Activated CD4-positive, CD25-positive, alpha-beta regulatory T cell treated with anti-CD3 and anti-CD28 coated beads, Interleukin-2, amount 50 U/mL, for 72 hours (primary cell): ENCODE measurements at places on chromosomes 12 and 14.

GRCh38 chr12:93297536-93297935 is 80.2 kb upstream of the NUDT4 start:
- DNase-seq, result no peak

GRCh38 chr12:105713606-105714305 is 383.3 kb downstream of the C12orf75 start:
- no peak for DNase-seq

- DNase-seq, result no peak
These were observed 91.4 kb downstream of the DNAH10 start for GRCh38 chr12:123853396-123854070.

- no peak for DNase-seq
These were observed 28.1 kb upstream of the CCND2 start for GRCh38 chr12:4245446-4245845.

- no peak for DNase-seq
These were observed 6.3 kb upstream of the EVL start for GRCh38 chr14:100058777-100059437.

- DNase-seq, result no peak
These were observed 202.6 kb upstream of the ALG10B start for GRCh38 chr12:38113991-38114390.

GRCh38 chr12:75170640-75171185 is 38.9 kb downstream of the KCNC2 start:
- DNase-seq, result no peak

GRCh38 chr12:42285431-42285830 is 40.5 kb downstream of the ZCRB1 start:
- no peak for DNase-seq

DNA sequence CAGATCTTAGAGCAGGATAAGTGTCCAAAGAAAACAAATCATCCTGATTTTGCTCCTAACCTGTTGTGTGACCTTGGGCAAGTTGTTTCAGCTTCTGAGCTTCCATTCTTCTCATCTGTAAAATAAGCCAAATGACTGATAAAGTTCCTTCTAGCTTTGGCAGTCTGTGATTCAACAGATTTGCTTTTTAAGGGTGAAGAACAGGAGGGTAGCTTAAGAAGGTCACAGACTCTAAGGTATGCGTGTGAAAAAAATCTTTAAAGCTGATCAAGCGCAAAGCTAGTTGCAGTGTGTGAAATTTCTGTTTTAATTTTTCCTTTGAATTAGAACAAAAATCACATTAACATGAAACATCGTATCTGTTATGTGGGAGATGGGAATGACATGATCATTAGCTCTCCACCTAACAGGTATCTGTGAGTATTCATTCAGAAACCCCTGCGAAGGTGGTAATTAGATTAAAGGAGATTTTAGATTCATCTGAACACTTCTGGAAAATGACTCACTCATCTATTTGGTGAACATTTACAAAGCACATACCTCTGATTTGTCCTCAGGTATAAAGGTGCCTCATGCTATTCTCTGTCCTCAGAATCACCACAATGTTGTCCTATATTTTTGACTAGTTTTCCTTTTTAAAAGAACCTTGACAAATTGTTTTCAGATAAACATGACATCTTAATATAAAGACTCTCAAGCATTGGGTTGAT is 131.9 kb upstream of the CPM start:
- DNase-seq, result no peak

- DNase-seq, result no peak
These were observed 318.2 kb downstream of the NUAK1 start for GRCh38 chr12:105820429-105821125.

DNA sequence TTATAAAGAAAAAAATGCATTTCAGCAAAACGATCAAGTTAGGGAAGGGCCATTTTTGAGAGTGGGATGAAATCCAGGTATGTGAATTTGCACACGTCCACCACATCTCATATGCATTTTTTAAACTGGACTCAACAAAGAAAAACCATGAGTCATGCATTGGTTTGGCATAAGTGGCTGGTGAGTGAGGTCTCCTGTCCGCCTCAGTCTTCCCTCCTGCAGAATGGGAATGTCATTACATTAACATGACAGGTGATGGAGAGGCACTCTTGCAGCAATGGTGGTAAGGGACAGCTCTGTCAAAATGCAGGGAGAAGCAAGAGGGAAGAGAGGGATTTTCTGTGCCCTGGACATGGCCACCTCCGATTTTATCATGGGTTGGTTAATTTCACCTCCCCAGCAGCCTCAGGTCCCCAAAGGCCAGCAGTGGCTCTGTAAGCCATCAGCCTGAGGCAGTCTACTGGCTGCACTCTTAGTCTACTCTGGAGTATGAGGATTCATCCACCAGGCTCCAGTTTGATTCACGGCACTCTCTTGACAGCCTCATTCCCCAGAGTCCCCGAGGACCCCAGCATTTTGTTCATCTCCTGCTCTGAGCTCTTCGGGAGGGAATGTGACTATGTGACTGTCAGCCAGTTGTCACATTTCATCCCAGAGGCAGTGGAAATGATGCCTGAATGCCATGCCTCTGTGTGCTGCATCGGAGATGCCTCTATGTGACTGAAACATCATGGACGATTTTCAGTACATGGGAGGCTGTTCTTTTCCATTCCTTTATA is 17.1 kb upstream of the PWP1 start:
- no peak for DNase-seq

GRCh38 chr12:120739031-120739762 is 13.6 kb downstream of the ACADS start:
- DNase-seq, result no peak

DNA sequence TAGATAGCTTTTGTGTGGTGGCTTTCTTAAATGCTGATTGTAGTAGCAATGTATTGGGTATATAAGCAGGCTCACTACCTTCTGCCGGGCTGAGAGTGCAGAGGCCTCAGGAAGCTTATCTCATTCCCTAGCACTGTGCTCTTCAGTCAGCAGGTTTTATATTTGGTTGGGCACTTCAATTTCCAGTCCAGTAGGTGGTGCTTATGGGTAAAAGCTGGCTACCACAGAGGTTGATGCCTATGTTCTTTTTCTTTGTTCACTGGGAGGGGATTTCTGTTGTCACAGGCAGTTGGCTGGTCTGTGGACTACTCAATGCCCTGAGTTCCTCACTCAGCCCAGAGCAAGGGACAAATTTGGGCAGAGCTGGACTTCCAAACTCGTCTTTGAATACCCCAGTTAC is 43.0 kb upstream of the GLIPR1 start:
- DNase-seq, result no peak

GRCh38 chr12:110776410-110776809 is 33.7 kb upstream of the PPP1CC start:
- no peak for DNase-seq

GRCh38 chr12:107436836-107437235 is 248.8 kb upstream of the PWP1 start:
- no peak for DNase-seq

- DNase-seq, result no peak
These were observed 304.1 kb downstream of the SNAPC1 start for GRCh38 chr14:62066304-62066703.

DNA sequence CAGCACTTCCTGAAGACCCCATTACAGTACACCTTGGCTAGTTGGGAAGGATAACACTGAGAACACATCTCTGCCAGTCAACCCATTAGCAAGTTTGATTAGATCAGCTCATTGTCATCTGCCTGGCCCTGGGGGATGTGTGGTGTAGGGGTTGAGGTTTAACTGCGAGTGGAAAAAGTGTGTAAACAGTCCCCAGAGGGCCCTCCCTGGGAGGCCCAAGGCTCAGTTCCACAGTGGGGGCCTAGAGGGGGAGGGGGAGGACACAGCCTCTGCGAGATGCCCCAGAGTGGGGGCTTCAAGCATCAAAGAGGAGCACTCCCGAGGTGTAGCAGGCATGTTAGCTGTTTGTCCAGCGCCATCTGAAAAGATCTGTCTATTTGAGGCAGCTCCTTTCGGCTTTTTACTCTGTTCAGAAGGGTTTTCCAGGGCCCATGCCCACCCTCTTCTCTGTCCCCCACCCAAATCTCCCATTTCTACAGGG is 344 bp downstream of the LPAR5 start:
- DNase-seq, result no peak

- no peak for DNase-seq
These were observed 581.2 kb downstream of the ALG10 start for GRCh38 chr12:34603382-34604035.

- no peak for DNase-seq
These were observed 283.5 kb upstream of the RGS6 start for GRCh38 chr14:71648725-71649124.

GRCh38 chr12:1553987-1554982 is 40.1 kb downstream of the FBXL14 start:
- no peak for DNase-seq

DNA sequence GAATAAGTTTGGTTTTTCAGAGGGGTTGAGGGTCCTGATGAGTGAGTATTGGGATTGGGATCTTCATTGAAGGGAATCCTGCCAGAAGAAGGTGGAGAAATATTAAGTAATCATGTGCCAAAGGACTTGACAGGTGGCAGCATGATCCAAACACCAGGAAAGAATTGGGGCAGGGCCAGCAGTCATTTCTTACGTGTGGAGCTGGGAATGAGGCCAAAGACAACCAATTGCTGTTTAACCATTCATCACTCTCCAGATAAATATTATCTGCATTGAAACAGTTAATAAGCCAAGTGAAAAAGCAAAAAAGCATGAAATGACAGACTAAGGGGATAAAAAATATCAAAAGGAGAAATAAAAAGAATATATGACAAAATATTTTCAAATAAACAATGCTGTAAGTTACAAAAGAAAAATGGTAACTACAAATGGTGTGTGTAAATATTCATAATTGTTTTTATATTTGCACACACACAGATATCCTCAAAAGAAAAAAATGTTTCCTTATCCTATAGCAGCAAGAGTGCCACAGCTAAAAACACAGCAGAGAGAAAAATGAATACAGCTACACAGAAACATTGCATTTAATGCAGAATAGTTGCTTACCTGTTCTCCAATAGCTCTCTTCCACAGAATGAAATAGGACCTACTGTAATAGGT is 26.2 kb downstream of the C2CD5 start:
- DNase-seq, result no peak

GRCh38 chr14:57038689-57039088 is 228.4 kb upstream of the OTX2 start:
- DNase-seq, result no peak

- no peak for DNase-seq
These were observed 323.3 kb upstream of the E2F7 start for GRCh38 chr12:77388445-77389265.

GRCh38 chr14:54471641-54472040 is 17.1 kb downstream of the GMFB start:
- no peak for DNase-seq

- no peak for DNase-seq
These were observed 47.2 kb downstream of the CCDC91 start for GRCh38 chr12:28237423-28237822.

- DNase-seq, result no peak
These were observed 353.9 kb downstream of the DUSP6 start for GRCh38 chr12:88998421-88998820.

DNA sequence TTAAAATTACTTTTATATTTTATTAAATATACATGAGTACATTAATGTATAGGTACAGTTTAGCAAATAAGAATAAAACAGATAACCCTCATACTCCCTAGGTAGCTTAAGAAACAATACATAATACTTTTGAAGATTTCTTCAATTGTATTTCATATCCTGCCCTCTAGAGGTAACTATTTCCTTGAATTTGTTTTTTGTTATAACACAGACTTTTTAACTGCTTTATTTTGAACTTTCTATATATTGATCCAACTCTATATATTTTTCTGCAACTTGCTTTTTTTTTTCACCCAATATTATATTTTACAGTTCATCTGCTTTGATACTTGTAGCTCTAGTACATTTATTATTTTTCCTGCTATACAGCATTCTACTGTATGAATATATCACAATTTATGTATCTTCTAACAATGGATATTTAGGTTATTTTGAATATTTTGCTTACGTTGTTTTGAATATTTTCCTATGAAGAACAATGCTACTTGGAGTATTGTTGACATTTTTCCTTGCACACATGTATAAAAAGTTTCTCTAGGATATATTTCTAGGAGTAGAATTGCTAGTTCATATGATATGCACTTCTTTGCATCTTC is 72.8 kb upstream of the ABCD2 start:
- no peak for DNase-seq

DNA sequence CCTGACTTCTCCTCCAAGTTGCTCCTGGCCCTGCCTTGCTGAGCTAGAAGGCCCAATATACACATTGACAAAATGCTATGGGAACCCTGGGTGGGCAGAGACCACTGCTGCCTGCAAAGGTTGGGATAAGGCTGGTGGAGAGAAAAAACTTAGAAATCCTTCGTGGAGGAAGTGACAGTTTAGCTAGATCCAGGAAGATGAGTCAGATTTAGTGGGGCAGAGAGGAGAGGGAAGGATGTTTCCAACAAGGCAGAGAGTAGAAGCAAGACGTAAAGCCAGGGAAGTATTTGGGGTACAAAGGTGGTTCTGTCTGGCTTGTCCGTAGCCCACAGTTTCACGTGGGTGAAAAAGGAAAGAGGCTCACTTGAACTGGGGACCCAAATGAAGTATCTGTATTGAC is 69.0 kb upstream of the CLMN start:
- DNase-seq, result no peak

- DNase-seq, result no peak
These were observed 96.1 kb downstream of the APAF1 start for GRCh38 chr12:98741196-98741555.

DNA sequence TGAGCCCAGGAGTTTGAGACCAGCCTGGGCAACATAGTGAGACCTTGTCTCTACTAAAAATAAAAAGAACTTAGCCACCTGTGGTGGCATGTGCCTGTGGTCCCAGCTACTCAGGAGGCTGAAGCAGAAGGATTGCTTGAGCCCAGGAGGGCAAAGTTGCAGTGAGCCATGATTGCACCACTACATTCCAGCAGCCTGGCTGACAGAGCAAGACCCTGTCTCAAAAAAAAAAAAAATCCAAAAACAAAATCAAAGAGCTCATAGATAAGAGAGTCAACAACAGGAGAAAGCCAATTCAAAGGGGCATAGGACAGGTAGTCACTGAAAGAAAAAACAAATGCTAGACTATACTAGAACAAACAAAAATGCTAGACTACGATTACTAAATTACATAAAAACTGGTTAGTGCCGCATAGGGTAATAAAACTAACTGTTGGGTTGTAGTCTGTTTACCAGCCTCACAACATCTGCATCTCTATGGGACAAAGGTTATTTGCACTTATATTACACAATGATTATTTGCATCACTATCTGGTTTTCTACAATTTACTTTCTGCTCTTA is 16.6 kb upstream of the EEA1 start:
- no peak for DNase-seq
